Stimulated activated CD4-positive, alpha-beta T cell treated with anti-CD3 and anti-CD28 coated beads, Interleukin-1b, Interleukin-23, amount 100 ng/mL, for 24 hours (primary cell): ENCODE measurements at places on chromosomes 7 and 10.

DNA sequence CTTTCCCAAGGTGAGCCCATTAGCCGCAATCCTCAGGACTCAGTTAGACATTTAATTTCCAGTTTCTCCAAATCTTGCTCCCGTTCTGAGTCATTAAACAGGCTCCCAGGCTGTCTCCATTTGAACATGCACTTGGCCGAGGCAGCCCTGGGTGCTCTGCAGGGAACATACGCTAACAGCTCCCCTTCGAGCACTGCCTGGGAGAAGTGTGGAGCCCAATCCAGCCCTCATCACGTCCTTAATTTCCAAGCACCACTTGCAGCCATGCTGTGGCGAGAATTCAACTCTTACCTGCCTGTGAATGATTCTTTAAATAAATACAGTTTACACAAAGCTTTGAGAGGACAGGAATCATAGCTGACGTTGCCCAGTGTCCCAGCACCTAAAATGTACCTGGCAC lies 218.2 kb downstream of the CCSER2 start:
- DNase-seq: no peak

DNA sequence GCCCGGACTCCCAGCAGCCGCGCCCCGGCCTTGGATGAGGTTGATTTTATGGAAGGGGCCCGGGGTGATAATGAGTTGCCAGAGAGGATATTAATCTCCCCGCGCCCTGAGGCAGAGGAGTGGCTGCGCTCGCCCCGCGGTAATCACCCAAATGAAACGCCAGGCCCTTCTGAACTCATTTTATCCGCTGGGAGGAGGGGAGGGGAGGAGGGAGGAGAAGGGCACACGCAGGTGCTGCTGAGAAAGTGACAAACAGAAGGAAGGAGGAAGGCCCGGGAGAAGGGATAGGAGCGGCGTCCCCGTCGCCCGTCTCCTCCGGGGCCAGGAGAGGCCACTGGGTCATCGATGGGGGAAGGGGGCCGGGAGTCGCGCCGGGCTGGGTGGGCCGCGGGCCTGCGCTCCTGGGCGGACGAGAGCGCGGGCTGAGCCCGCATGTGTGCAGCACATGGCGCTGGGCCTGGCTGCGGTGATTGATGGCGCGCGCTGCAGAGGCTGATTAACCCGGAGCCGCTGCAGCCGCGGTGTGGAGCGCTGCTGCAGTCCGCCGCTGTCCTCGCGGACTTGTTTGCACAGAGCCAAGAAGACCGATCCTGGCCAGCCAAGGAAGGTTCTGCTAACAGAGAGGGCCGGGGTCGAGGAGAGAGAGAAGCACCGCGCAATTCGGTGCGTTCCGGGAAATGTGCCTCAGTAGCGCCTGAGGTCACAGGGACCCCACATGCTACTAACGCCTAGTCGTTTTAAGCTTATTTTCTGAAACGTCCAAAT lies 6.5 kb downstream of the MNX1 start:
- DNase-seq: no peak

- no peak for DNase-seq
Observed at GRCh38 chr10:77682393-77683087, 44.9 kb upstream of the KCNMA1 start.

DNA sequence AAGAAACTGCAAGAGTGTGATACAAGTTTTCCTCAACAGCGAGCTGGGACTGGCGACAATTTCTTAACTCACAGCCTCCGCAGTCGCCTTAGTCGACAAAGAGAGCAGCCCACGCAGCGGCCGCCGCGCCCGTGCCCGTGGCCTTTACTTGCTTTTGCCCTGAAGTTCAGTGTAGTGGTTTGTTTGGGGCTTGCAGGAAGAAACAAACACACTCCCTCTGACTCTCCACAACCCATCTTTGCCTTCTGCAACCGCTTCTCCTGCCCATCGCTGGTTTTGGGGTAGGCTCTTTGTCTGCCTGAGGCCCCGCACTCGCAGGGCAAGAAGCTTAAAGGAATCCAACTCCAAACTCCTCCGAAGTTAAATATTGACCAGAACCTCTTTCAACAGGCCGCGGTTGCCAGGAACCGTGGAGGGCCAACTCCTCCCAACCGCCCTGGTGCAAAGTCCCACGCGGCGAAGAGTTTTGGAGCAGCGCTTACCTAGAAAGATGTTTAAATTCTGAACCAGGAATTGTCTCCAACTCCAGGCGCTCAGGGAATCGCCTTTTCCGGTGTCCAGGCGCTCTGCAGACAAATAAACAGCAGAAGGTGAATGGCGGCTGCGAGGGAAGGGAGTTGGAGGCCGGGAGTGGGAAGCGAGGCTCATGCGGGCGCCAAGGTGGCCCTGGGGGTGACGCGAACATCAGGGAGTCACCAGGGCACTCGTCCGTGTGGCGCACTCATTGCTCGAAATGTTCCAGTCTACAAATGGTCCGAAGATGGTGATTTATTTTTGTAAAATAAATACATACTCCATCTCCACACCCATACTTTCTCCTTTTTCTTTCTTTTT lies 8.3 kb downstream of the HOXA4 start:
- DNase-seq: no peak

DNA sequence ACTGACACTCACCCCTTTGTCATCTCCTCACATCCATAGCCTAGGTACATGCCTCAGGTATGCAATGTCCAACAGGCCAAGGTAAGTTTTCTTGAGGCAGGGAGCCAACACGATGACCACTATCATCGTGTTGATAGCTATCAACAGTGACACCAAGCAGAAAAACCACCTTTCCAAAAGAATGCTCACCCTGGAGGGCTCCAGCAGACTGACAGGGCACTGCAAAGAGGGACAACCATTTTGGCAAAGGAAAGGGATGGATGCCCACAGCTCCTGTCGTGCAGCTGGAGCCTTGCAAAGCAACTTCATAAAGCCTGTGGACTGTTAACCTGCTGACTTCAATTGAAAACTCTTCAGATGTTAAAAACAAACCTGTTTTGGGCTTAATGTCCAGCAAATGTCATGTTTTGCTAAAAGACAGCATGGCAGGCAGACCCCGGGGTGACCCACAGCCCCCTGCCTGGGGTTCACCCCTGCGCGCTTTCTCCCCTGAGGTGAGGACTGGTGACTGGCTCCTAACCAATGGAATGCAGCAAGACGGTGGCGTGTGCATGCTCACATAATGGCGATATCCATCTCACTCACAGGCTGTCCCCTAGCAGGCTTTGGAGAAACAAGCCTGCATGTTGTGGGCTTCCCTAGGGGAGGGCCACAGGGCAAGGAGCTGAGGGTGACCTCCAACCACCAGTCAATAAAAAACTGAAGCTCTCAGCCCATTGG lies 293.8 kb downstream of the TCERG1L start:
- no peak for DNase-seq

GRCh38 chr10:18282094-18282493 lies 141.9 kb downstream of the CACNB2 start:
- no peak for DNase-seq

- no peak for DNase-seq
Observed at GRCh38 chr10:118973744-118974143, 55.8 kb upstream of the NANOS1 start.

DNA sequence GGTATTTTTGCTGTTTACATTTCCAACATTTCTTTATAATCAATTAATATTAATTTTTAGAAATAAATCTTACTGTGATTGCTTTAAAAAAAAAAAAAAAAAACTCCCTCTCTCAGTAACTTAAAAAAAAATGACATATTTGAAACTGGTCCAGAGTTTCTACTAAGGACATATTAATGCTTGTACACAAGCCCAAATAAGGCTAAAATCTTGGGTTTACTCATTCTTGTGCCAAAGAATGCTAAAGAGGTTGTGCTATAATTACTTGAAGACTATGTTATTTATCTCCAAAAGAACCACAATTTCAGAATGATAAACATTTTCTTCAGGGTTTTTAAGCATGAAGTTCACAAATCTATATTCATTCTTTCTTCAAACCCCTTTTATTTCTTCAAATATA lies 39.4 kb upstream of the PHF14 start:
- no peak for DNase-seq

DNA sequence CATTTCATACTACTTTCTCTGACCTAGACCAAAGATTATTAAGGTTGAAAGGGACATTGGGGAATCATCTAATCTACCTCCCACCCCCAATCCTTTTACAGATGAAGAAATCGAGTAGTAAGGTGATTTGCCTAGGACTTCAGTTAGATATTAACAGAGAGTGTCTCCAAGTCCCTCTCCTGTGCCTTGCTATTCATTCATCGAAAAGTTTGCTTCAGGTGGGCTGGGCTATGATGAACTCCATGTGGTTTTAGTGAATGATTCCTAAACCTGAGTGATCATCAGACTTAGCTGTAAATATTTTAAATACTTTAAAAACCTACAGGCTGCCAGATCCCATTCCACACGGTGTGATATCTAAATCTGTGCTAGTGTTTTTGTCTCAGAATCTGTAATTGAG lies 259.4 kb upstream of the SORCS1 start:
- no peak for DNase-seq

GRCh38 chr10:123157210-123157609 lies 3.0 kb downstream of the BUB3 start:
- DNase-seq: no peak

- no peak for DNase-seq
Observed at GRCh38 chr7:98555403-98555802, 61.7 kb upstream of the NPTX2 start.

GRCh38 chr7:159071260-159071659 lies 73.4 kb downstream of the VIPR2 start:
- no peak for DNase-seq

GRCh38 chr10:90407851-90408250 lies 450.0 kb downstream of the HTR7 start:
- no peak for DNase-seq

DNA sequence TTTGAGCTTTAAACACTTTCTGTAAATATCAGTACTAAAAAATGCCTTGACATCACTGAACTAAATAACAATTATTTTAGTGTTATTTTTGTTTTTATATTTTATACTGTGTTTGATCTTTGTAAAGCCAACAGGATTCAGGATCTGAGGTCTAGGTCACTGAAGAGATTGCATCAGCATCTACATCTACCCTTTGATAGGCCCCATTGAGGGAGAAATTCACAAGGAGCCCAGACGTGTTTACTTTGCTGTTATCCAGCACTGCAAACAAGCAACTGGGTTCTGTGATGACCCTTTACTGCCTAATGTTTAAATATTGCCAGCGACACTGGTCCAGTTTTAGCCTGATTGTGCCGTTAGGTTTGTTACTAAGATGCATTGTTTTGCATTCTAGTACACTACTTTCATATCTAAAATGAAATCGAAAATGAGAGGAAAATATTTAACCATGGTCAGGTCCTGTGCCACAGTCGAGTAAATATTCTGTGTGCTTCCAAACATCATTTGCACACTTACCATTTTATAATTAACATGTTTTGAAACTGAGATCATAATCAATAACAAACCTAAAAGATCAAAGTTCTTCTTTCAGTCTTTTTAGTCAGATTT lies 48.7 kb downstream of the SP8 start:
- no peak for DNase-seq

- no peak for DNase-seq
Observed at GRCh38 chr7:84394219-84394618, 199.6 kb upstream of the SEMA3A start.

DNA sequence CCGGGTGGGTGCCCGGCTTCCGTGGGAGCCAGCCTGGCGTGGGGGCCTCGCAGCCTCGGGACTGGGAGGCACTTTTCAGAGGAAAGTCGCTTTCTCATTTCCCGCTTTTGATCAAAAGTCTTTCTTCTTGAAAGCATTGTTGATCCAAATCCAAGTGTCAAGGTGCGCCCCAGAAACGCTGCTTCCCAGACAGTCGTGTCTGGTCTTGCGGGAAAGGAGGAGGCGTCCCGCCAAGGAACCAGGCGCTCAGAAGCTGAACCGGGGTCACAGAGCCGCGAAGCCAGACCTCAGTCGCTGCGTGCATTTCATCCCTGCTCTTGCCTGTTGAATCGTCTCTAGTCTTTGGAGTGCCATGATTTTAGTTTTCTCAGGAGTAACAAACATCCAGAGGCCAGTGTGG lies 1.1 kb upstream of the BNIP3 start:
- no peak for DNase-seq

DNA sequence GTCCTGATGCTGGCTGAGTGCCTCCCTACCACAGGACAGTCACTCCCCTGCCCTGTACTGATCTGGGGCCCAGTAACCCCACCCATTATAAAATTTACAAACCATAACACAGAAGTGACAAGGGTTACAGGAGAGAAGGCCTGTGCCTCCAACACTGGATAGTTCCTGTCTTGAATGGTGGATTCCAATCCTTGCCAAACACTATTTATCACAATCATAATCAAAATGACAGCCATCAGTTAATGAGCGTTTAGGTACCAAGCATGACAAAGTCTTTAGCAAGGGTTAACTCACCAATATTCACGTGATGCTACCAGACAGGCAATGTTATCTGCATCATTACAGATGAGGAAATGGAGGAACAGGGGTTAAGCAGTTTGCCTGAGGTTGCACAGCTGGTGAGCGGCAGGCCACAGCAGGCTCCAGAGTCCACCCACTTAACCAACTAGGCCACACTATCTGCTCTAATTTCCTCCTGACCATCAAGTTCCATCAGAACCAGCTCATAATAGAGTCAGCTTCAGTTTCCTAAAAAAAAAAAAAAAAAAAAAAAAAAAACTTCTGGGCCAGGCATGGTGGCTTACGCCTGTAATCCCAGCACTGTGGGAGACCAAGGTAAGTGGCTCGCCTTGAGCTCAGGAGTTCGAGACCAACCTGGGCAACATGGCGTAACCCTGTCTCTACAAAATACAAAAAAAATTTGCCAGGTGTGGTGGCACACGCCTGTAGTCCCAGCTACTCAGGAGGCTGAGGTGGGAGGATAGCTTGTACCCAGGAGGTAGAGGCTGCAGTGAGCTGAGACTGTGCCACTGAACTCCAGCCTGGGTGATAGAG lies 14.2 kb downstream of the PDLIM1 start:
- no peak for DNase-seq

- no peak for DNase-seq
Observed at GRCh38 chr10:15632456-15633091, 87.1 kb downstream of the ITGA8 start.

DNA sequence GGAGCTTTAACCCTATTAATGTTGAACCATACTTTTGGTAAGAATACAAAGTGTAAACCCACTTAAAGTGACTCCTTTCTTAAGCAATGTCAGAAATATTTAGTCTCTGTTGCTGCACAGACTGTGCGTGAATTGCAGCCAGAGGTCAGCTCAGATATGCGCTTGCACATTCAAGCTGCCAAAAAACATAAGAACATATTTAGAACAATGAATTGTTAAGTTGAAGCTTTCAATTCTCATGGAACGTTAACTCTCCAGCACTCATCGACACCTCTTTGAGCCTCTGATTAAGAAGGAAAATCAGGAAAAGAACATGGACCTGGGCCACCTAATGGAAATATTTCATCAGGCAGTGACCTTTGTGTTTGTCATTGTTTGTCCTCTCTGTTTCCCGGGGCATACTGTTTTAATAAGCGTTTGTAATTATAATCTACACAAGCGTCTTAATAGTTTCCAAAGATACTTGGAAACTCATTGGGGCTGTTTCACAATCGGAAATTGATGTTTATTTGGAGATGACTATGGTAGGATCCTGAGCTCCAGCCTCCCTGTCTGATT lies 193.0 kb upstream of the CELF2 start:
- no peak for DNase-seq

DNA sequence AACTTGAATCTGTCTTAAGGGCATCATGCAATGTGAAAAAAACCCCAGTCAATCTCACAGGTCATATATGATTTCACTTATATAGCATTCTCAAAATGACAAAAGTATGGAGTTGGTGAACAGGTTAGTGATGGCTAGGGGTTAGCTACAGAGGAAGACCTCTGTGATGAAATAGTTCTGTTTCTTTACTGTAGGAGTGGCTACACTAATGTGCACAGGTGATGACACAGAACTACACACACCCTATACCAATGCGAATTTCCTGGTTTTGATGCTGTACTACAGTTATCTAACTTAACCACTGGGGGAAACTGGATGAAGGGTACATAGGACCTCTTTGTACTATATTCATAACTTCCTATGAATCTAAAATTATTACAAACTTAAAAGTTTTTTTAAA lies 541.8 kb downstream of the PARD3 start:
- no peak for DNase-seq
